Activated naive CD4-positive, alpha-beta T cell (primary cell): ENCODE measurements at places on chromosomes 2 and 18.
A peak's percentile ranks its signal among the peaks of the same experiment; 100 is the strongest.

DNA sequence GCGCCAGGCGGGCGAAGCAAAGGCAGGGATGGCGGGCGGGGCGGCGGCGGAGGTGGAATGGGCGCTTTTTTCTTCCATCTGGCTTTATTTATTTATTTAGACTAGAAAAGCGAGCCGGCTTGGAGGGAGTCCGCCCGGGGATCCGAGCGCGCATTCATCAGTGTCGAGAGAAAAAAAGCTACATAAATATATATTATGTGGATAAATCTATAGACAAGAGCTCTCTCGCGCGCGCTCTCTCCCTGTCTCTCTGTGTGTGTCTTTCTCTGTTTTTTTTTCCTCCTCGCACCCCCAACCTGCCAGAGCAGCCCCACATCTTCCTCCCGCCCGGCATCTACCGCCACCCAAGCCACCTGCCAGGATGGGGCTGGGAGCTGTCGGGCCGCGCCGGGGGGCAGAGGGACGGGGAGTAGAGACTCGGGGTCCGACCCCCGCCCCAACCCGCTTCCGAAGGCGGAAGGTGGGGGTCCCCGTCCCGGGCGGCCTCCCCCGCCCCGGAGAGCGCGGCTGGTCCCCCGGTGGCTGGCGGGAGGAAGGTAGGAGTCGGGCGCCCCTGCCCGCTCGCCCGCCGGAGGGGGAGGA lies 972 bp upstream of the CELF4 start:
- no peak for DNase-seq

- no peak for DNase-seq
Observed at GRCh38 chr2:229378386-229378785, 107.3 kb upstream of the PID1 start.

DNA sequence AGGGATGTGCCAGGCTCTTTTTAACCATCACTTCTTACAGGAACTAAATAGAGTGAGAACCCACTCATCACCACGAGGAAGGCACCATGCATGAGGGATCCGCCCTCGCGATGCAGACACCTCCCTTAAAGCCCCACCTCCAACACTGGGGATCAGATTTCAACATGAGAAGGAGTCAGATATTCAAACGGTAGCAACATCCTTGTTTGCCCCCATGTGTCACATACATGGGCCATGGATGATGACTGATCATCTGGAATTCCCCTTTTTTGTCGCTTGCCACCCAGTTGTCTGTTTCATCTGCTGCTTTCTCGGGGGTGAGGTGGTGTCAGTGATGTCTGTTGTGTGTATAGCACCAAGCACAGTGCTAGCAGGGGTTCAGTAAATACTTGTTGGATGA lies 57.9 kb downstream of the NCK2 start:
- peak; percentile 19 for DNase-seq

DNA sequence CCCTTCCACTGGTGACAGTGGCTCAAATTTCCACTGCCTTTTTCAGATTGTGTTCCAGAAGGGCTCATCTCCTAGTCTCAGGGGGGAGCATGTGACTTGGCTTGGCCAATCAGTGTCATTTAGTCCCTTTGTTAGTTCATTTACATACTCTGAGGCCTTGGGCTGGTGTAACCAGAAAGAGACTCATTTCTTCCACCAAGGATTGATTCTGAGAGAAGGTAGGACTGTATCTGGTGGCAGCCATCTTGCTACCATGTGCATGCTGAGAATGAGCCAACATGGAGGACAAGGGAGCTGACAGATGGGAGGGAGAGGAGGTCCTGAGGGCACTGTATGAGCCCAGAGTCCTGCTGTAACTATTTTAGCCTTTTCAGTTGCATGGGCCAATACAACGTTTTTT lies 191.7 kb downstream of the THSD7B start:
- DNase-seq, result no peak

- no peak for DNase-seq
Observed at GRCh38 chr2:40642237-40642636, 190.3 kb upstream of the SLC8A1 start.

DNA sequence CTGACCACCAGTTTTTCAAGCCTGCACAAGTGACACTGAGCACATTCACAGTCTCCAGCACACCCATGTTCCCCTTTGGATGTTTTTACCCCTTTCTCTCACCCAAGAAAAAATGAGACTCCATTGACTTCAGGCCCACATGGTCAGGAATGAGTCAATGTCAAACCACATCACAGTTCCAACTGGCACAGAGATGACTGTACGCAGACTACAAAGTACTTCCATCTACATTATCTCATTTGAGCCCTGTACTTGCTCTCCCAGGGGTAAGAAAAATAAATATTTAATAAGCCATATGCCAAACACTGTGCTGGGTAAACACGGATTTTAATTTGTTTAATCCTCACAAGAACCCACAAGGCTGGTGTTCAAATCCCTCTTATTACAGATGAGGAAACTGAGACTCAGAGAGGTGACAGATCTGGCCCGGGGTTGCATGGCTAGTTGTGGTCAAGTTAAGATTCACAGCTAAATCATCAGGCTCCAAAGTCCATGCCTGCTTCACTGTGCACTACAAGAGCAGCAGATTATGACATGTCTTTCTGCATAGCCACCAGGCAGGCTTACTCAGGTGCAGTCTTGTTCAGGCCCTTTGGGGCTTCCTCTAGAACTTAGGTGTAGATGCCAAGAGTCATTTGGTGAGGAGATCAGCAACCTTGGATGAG lies 106.1 kb downstream of the TXNL1 start:
- DNase-seq, result no peak

GRCh38 chr18:34651586-34652369 lies 58.3 kb upstream of the DTNA start:
- DNase-seq, result no peak

- DNase-seq, result no peak
Observed at GRCh38 chr2:190530248-190530900, 4.1 kb downstream of the NEMP2 start.
